ENCODE measurements at places on chromosomes 7 and 10. TPM values are rescaled to one million over a fixed set of nuclear protein-coding genes. Genes with fewer than 3 reads are reported as not detected.

Gene ZNF467
- not detected for total RNA-seq

Gene NKX2-3
- not detected for total RNA-seq

Gene GATAD1
- total RNA-seq = 21.0 TPM

Gene SMIM30
- 38.1 TPM for total RNA-seq

Gene PKD2L1
- total RNA-seq = not detected

Gene TSPAN14
- total RNA-seq = 104 TPM

GRCh38 chr7:139869886-139870285, 40.8 kb downstream of the TBXAS1 start:
- peaks cover 5% of the 10 kb centered on the region for H3K4me1 ChIP-seq
- peak; percentile 15 for DNase-seq
- no peak overlapping the region for H3K27ac ChIP-seq
- H3K36me3 ChIP-seq = no peaks in the 10 kb centered on the region

DNA sequence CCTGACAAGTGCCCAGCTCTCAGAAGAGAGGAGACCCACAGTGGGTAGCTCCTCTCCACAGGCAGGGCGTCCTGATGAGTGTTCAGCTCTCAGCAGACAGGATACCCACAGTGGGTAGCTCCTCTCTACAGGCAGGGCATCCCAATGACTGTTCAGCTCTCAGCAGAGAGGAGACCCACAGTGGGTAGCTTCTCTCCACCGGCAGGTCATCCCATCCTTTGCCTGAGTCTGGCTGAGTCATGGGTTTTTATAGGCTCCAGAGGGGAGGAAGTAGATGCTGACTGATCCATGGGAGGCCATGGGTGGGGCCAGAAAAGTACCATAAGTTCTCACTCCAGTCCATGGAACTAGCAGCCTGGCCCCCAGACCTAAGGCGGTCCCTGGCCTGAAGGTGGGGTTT, 18.5 kb downstream of the CFAP70 start:
- H3K4me3 ChIP-seq = no peak overlapping the region
- H3K4me1 ChIP-seq = no peaks in the 10 kb centered on the region
- DNase-seq = no peak
- no peaks in the 10 kb centered on the region for H3K27me3 ChIP-seq
- no peak overlapping the region for H3K27ac ChIP-seq

GRCh38 chr7:142587578-142588191, 161.6 kb upstream of the PRSS1 start:
- H3K4me1 ChIP-seq = peaks cover 4% of the 10 kb centered on the region
- H3K36me3 ChIP-seq = no peaks in the 10 kb centered on the region
- H3K4me3 ChIP-seq = no peak overlapping the region
- no peak overlapping the region for H3K27ac ChIP-seq

GRCh38 chr10:101840102-101840684, 3.4 kb downstream of the KCNIP2 start:
- peak overlapping the region; percentile 73 for H3K4me3 ChIP-seq
- H3K27ac ChIP-seq = peak overlapping the region; percentile 64
- H3K4me1 ChIP-seq = peaks cover 39% of the 10 kb centered on the region

GRCh38 chr10:16521311-16522016, at the start of gene C1QL3:
C1QL3 (minus strand) TSS chr10:16521879; CDS start chr10:16521065, 814 bp downstream.
- DNase-seq = peak; percentile 52
- H3K27me3 ChIP-seq = peaks cover 43% of the 10 kb centered on the region
- no peaks in the 10 kb centered on the region for H3K36me3 ChIP-seq
- peak within 1 kb of the TSS; percentile 73 for H3K4me3 ChIP-seq
- H3K27ac ChIP-seq = no peak within 1 kb of the TSS

DNA sequence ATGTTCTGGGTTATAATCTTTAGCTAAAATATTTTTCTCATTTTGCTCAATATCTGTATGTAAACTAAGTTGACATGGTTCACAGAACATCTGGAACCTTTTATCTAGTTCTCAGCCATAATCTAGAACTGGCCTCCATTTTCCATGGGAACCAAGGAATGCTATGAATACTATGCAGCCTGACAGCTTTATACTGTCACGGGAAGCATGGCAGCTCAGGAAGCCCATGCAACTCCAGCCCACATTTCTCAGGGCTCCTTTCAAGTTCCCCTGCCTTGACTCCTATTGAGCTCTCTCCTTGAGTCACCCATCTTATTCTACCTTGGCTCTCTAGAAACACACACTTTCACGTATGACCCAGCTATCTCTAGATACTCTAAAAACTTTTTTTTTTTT, 36.6 kb upstream of the PRKAR2B start:
- H3K27me3 ChIP-seq = no peaks in the 10 kb centered on the region
- no peak for DNase-seq
- H3K4me3 ChIP-seq = no peak overlapping the region
- H3K4me1 ChIP-seq = no peaks in the 10 kb centered on the region

DNA sequence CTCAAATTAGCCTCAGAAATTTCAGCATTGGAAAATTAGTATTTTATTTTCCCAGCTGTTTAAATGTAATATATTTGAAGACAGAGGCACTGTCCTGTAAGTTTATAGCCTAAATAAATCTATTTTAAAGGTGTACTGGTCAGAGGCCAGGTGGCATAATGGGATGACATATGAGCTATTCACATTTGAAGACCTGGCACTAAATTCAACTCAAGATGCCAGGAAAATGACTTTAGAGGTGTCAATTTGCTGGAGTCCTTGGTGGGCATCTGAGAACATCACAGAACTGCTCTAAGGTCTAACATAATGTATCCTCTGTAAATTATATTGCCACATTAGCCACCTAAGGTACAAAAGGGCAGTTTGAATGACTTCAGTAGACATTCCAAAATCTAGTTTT, 348.9 kb upstream of the BMPER start:
- no peaks in the 10 kb centered on the region for H3K4me1 ChIP-seq
- no peak overlapping the region for H3K27ac ChIP-seq
- H3K36me3 ChIP-seq = no peaks in the 10 kb centered on the region
- no peak overlapping the region for H3K4me3 ChIP-seq
- H3K27me3 ChIP-seq = no peaks in the 10 kb centered on the region

- H3K27me3 ChIP-seq = no peaks in the 10 kb centered on the region
- no peak overlapping the region for H3K4me3 ChIP-seq
- H3K4me1 ChIP-seq = no peaks in the 10 kb centered on the region
- no peaks in the 10 kb centered on the region for H3K36me3 ChIP-seq
These were observed 27.8 kb downstream of the CRHR2 start for GRCh38 chr7:30654296-30655090.

- no peak overlapping the region for H3K27ac ChIP-seq
- DNase-seq = no peak
- no peak overlapping the region for H3K4me3 ChIP-seq
- no peaks in the 10 kb centered on the region for H3K4me1 ChIP-seq
- no peaks in the 10 kb centered on the region for H3K27me3 ChIP-seq
These were observed 231.7 kb downstream of the HDAC9 start for GRCh38 chr7:18727115-18727870.

All from activated CD8-positive, alpha-beta memory T cell treated with anti-CD3 and anti-CD28 coated beads, Interleukin-2, amount 10 ng/mL, durations not matched to agents 7 days and 5 days (primary cell).